ENCODE measurements at places on chromosomes 6 and 20. TPM values are rescaled to one million over a fixed set of nuclear protein-coding genes. Genes with fewer than 3 reads are reported as not detected.

Gene ULBP1
- total RNA-seq: 0.10 TPM

Gene WFDC2
- not detected for total RNA-seq

Gene SLC22A2
- total RNA-seq: 0.75 TPM

Gene TAF11
- 20.6 TPM for total RNA-seq

Gene HTR1E
- total RNA-seq: not detected

Gene SLC22A7
- total RNA-seq: not detected

Gene HAO1
- total RNA-seq: not detected

Gene TTBK1
- total RNA-seq: not detected

Gene GPR63
- 0.05 TPM for total RNA-seq

Gene MAS1
- total RNA-seq: not detected

Gene GABRR1
- total RNA-seq: 0.15 TPM

Gene TAF8
- total RNA-seq: 19.4 TPM

Gene RAD21L1
- not detected for total RNA-seq

Gene KHDC1
- total RNA-seq: 2.2 TPM

Gene SLCO4A1
- total RNA-seq: 5.3 TPM

Gene MEP1A
- not detected for total RNA-seq

Gene SCUBE3
- not detected for total RNA-seq

Gene DAAM2
- 10.7 TPM for total RNA-seq

Gene TOX2
- 0.20 TPM for total RNA-seq

Gene GATA5
- total RNA-seq: 0.14 TPM

Gene AVP
- total RNA-seq: not detected
